ENCODE measurements at places on chromosomes 5 and 9.
A peak's percentile ranks its signal among the peaks of the same experiment; 100 is the strongest.

- no peak for DNase-seq
Measured at GRCh38 chr5:73592551-73592950, 27.0 kb downstream of the UTP15 start.

GRCh38 chr9:88950341-88951154, 40.7 kb upstream of the S1PR3 start:
- no peak for DNase-seq

DNA sequence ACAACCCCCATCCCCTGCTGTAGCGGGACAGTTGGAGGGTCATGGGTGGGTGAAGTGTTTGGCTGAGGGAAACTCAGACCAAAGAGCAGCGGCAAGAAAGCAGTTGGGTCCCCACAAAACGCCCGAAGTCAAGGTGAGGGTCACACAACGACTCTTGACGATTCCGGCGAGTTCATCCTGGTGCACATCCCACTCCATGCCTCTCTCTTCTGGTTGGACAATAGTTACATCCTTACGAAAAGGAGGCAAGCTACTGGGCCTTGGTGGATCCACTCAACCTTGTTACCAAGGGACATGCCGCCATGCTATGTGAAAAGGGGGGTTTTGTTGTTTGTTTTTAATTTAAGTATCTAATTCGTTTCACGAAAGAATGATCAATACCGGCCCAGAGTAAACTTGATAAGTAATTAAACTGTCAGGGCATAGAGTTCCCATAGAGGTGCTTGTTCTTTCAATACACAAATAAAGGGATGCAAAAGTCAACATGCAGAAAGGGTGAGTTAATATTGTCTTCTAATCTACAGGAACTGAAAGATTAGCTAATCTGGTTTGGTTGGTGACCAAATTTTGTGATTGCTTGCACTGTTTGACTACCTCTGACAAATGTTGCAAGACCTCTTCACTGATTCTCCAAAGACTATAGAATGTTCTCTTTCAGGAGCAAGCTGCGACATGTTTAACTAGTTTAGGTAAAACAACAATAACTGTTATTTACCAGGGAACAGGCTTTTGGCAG, 732 bp upstream of the SMIM15 start:
- peak; percentile 23 for DNase-seq

GRCh38 chr5:172999372-172999973, 15.9 kb downstream of the ATP6V0E1 start:
- no peak for DNase-seq

DNA sequence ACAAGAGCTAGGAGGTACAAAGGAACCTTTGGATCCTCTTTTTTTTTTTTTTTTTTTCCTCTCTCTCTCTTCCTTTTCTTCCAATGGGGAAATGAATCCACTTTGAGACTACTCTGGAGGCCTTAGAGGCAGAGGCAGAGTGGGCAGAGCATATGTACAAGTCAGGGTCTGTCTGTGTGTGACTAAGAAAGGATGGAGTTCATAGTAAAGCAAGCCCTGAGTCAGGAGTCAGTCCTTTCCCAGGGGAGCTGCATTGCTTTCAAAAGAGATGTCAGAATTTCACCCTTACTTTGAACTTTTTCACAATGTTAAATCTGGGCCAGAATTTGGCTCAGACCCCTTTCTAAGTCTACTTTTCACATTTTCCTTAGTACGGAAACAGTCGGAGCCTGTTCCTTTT, 792.4 kb upstream of the C9orf72 start:
- no peak for DNase-seq

GRCh38 chr5:149212198-149212951, 59.3 kb upstream of the AFAP1L1 start:
- no peak for DNase-seq

DNA sequence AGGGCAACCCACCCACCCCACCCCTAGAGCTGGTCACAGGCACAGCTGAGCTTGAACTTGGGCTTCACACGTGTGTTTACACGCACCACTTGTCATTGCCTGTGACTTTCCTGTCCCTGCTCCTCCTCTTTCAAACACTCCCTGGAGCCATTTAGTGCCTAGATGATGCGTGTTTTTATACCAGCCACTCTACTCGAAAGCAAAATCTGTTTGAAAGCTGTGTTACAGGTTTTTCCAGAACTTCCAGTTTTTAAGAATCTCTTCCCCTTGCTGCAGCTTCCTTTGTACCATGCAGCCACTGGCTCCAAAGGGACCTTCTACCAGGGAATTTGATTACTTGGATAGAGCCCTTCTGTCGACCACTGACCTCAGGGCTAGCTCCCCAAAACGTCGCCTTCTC, 78.8 kb upstream of the SPRY4 start:
- no peak for DNase-seq

Data from D721Med (cell line).